ENCODE measurements at places on chromosomes 3 and 15. TPM values are rescaled to one million over a fixed set of nuclear protein-coding genes. Genes with fewer than 3 reads are reported as not detected.
A peak's percentile ranks its signal among the peaks of the same experiment; 100 is the strongest.

DNA sequence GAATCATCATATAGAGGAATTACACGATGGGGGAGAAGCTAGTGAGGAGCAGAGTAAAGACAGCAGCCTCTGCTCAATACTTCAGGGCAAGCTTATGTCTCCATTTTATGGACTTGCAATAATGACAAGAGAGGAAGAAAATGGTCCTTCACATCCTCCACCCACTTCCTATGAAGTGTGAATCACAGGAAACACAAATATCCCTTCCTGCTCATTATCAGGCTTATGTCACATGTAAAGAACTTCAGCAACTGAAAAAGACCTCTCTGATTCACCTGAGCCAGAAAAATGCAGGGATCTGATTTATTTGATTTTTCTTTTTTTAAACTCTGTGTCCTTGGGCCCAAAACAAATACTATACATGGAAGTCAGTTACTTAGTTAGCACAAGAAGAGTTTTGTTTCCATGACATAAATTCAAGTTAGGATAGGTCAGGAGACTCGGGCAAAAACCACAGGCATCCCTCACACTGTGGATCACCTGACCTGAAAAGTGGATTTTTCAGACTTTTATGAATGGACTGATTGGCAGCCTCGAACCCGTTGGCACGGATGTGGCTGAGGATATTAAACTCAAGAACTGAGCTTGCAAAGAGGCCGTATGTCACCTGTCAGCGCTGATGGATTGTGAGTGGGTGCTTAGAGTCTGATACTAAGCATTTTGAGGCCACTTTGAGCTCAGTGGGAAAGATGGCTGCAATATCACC is 620.8 kb upstream of the MDFIC2 start:
- DNase-seq, result no peak

DNA sequence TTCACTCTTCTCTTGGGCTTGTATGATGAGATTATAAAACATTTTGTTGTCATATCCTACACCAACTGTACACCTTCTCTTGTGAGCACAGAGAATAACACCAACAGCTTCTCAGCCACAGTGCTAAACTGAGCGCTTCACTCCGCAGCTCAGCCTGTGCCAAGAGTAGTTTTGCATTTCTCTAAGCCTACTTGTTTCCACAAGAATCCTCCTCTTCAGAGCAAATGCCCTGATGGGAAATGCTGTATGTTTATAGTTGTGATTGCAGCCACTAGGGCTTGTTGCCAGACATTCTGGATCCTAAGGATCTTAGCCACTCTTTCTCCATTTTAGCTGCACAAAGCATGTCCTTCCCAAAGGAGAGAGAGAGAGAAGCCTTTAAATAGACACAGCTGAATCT is 138.8 kb upstream of the PLXND1 start:
- no peak for DNase-seq

MUSTN1 gene
- total RNA-seq, result 0.49 TPM

DNA sequence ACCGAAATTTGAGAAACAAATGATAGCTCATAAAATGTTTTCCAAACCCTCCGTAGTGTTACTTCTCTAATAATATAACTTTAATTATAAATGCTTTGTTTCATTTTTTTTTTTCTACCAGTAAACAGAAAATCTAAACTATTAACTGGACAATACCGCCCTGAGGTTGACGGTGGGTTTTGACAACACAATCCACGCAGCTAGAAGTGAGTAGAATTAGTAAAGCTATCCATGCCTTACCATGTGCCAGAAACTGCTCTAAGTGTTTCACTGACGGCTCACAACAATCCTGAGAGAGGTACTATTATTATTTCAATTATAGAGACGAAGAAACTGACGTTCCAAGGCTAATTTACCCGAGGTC is 410 bp downstream of the NDUFAF1 start:
- no peak for DNase-seq

- DNase-seq, result no peak
Measured at GRCh38 chr15:65396965-65397317, 19.1 kb upstream of the IGDCC3 start.

AMT gene
- 1.1 TPM for total RNA-seq

DNA sequence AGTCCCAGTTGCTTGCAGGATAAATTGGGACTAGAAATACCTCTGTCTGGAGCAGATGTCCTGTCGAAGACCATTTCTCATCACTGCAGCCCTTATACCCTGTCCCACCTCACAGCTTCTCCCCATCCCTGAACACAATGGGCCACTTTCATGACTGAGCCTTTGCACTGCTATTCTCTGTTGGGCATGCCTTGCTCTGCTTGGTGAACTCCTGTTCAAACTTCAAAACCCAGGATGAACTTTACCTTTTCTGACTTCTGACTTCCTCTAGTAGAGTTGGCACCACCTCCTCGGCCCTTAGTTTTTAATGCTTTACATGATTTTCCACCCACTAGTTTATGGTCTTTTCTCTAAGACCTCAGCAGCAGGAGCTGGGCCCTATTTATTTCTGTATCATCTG is 48.4 kb downstream of the ST6GAL1 start:
- no peak for DNase-seq

RGMA gene
- 0.62 TPM for total RNA-seq

ARGFX gene
- not detected for total RNA-seq

TRPM1 gene
- not detected for total RNA-seq

GRCh38 chr15:98160236-98160635 is 199.7 kb downstream of the ARRDC4 start:
- no peak for DNase-seq

GRCh38 chr15:77519540-77519939 is 98.9 kb downstream of the HMG20A start:
- no peak for DNase-seq

DNA sequence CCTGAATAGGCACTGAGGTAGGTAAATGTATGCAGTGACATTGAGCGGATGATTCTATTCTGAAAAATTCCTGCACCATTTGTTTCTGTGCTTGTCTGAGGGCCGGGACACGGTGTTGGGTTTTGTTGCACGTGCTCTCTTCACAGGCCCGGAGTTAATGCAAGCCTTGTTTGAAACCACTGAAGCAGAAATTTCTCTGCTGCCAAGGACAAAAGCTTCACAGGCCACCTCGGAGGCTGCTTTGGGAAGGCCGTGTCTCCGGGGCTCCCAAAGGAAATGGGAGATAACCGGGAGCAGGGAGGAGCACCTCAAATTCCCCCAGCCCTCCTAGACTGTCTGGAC is 179.4 kb downstream of the OPA1 start:
- DNase-seq, result no peak

- no peak for DNase-seq
Measured at GRCh38 chr3:39378088-39378487, 5.1 kb upstream of the SLC25A38 start.

GRCh38 chr3:24385012-24385615 is 109.5 kb downstream of the THRB start:
- DNase-seq, result no peak

- DNase-seq, result no peak
Measured at GRCh38 chr3:64145438-64145837, 79.8 kb downstream of the PRICKLE2 start.

GRCh38 chr3:136276049-136276755 is 26.1 kb downstream of the PCCB start:
- DNase-seq, result no peak

GRCh38 chr3:113828600-113828999 is 10.0 kb upstream of the GRAMD1C start:
- no peak for DNase-seq

ACTC1 gene
- not detected for total RNA-seq

GRCh38 chr3:138694287-138695007 is 85.9 kb downstream of the FAIM start:
- DNase-seq, result peak; percentile 72
